Panc1 (cell line): ENCODE measurements at places on chromosomes 1 and 21.

DNA sequence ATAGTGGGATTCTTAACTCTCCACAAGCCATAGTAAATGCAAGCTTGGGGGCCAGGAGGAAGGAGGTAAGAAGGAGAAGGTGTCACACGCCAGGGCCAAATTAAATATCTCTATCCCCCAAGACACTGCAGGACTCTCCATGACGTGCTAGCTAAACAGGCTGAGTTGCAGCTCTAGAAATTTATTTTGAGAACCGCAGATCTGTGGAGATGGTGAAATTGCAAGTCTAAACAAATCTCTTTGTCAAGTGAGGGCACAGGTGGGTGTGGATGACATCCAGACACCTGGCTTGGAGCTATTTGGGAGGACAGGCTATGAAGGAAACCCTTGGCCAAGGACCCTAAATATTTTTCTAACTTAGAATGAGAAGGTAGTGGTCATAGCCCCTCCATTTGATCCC lies 39.5 kb upstream of the USP1 start:
- no peak for DNase-seq

DNA sequence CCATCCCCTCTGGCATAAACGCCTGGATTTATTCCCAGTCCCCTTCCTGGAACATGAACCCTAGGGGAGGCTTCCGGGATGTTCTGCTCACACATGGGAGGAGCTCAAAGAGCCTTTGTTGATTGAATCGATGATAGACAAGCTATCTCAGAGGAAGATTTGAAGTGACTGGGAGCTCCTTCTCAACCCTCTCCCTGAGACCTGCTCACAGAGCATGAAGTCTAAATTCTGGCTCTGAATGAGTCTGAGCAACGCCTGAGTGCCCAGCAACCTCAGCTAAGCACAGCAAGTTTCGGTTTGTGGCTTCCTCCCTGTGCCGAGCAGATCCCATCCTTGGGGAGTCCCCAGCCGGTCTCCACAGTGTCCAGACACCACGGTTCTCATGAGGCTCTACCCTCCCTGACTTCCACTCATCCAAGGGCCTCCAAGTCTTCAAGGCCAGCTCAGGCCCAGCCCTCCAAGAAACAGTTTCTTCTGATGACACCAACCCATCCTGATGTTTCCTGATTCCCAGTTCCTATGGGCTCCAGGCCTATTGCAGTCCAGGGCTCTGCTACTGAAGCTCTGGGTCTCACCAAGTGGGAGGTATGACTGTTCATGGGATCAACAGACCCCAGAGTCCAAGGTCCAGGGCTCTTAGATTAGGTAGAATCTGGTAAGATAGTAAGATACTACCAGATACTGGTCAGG lies 190.8 kb downstream of the DYRK1A start:
- DNase-seq = no peak

- no peak for DNase-seq
Measured at GRCh38 chr1:207984831-207985572, 74.1 kb upstream of the CD34 start.

GRCh38 chr1:91572044-91572443 lies 71.4 kb downstream of the CDC7 start:
- DNase-seq = no peak

DNA sequence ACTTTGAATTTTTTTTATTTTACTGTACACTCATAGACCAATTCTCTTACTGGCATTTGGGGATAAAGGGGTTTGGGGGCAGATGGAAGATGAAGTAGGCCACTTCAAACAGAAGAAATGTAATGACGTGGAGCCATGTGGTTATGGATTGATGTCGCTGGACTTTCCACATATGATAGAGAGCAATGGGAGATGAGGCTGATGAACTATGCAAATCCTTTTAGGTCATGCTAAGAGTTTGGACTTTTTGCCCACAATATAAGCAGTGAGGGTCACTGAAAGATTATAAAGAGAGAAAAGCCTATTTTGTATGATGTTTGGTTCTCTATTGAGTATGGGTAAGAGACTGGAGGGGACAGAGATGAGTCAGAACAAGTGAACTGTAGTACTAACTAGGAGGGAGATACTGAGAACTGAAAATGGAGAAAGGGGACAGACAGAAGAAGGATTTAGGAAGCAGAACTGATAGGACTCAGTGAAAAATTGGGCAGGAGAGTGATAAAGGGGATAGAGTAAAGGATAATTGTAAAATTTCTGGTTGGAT lies 9.2 kb downstream of the C1orf21 start:
- DNase-seq = no peak

DNA sequence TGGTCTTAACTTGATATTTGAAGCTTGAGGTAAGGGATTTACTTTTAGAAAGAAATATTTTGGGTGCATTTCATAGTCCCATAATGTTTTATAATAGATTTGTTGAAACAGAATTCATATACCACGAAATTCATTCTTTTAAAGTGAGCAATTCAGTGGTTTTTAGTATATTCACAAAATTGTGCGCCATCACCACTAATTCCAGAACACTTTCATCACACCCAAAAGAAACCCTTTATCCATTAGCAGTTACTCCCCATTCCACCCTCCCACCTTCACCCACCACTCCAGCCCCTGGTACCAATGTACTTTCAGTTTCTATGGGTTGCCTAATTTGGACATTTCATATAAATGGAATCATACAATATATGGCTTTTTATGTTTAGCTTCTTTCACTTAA lies 38.9 kb upstream of the DMRTB1 start:
- no peak for DNase-seq
